ENCODE measurements at places on chromosomes 5 and 9. TPM values are rescaled to one million over a fixed set of nuclear protein-coding genes. Genes with fewer than 3 reads are reported as not detected.

- H3K27ac ChIP-seq = no peak overlapping the region
- H3K27me3 ChIP-seq = peaks cover 21% of the 10 kb centered on the region
- no peak overlapping the region for H3K4me3 ChIP-seq
- H3K4me1 ChIP-seq = peaks cover 30% of the 10 kb centered on the region
- peak; percentile 75 for DNase-seq
These were observed 31.2 kb downstream of the NANS start for GRCh38 chr9:98087420-98088354.

The KIF4B gene
- total RNA-seq = not detected

The NKD2 gene
- 3.2 TPM for total RNA-seq

GRCh38 chr9:33416996-33417395 lies 14.6 kb upstream of the AQP7 start:
- H3K27ac ChIP-seq = no peak overlapping the region
- H3K27me3 ChIP-seq = no peaks in the 10 kb centered on the region
- no peak overlapping the region for H3K4me3 ChIP-seq
- no peak for DNase-seq
- no peaks in the 10 kb centered on the region for H3K4me1 ChIP-seq

- no peaks in the 10 kb centered on the region for H3K4me1 ChIP-seq
- H3K4me3 ChIP-seq = no peak overlapping the region
- no peaks in the 10 kb centered on the region for H3K27me3 ChIP-seq
- no peaks in the 10 kb centered on the region for H3K36me3 ChIP-seq
- no peak overlapping the region for H3K27ac ChIP-seq
These were observed 13.6 kb upstream of the IL17B start for GRCh38 chr5:149392718-149393117.

DNA sequence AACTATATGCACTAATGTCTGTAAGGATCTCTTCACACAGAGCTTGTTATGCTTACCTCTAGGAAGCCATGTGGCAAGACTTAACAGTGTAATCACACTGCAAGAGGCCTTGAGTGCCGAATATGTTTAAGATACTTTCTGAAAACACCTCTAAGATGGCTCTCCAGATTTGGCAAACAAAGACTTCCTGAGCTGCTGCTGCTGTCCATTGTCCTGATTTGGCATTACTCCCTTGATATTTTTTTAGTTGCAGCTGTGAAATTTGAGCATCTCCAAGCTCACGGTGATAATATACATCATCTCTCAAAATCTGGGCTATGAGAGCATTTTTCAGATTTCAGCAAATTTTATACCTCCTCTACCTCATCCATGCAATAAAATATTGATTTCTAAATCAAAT lies 384.5 kb upstream of the CDH6 start:
- no peaks in the 10 kb centered on the region for H3K4me1 ChIP-seq
- no peak overlapping the region for H3K27ac ChIP-seq
- DNase-seq = peak; percentile 44
- H3K36me3 ChIP-seq = no peaks in the 10 kb centered on the region
- H3K4me3 ChIP-seq = no peak overlapping the region
